Stimulated activated CD8-positive, alpha-beta memory T cell treated with anti-CD3 and anti-CD28 coated beads, Interleukin-4, amount 100 ng/mL, for 4 hours (primary cell): ENCODE measurements at places on chromosomes 3 and 15.

- DNase-seq = no peak
Observed at GRCh38 chr3:59101231-59101736, 51.5 kb upstream of the CFAP20DC start.

DNA sequence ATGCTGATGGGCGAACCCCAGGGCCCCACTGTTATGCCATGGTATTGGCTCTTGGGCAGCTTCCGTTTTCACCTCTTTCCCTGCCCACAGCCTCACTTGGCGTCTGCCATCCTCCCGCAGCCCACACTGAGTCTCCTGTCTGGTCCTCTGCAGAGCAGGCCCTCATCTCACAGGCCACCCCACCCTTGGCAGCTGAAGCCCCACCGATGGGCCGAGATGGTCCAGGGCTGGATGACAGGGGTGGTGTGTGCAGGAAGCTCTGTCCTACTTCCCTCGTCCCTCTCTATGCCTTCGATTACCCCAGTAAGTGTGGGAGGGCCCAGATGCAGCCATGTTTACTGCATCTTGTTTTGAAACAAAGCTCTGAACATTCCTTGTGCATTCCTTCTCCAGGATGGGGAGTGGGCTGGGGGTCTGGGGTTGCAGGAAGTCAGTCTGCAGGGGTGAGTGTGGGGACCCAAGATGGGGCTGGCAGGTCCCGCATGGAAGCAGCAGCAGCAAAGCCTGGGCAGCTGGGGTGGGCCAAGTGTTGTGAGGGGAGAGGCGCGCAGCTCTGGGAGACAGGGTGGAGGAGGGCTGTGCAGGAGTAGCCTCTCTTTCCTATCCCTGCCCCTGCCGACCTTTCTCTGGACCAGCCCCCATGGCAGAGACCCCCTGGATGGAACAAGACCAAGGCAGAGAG lies 20.9 kb downstream of the TBC1D21 start:
- DNase-seq = no peak

DNA sequence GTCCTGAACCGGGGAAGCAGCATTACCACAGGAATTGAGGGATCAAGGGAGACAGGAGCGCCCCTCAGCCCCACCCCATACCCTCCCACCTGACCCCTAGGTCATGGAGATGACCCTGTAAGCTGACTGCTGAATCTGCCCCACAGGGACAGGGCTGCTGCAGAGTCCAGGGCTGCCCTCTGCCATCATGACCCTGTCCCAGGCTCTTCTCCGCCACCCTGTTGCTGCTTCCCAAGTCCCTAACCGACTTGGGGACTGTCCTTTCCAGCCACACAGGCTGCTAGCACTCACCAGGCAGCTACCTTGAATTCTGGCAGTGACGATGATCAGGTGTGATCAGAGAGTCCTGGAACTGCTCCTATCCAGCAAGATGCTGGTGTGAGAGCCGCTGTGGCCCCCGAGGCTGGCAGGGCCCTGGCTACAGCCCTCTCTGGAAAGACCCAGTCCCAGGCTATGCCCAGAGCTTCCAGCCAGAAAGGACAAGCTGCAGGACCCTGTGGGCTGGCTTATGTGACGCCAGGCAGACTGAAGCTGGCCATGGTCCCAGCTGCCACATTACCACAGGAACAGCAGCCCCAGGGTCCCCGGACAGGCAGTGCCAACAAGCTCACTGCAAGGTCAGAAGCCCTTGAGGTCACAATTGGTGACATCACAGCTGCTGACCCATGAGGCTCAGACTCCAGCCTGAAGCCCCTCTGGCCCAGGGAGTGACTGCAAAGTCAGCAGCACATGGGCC lies at the start of gene C3orf22:
Gene C3orf22, minus strand, starts transcription at position 597 of the 736 bp plus-strand sequence. CDS start 5,542 bp downstream, outside the sequence.
- DNase-seq = no peak

DNA sequence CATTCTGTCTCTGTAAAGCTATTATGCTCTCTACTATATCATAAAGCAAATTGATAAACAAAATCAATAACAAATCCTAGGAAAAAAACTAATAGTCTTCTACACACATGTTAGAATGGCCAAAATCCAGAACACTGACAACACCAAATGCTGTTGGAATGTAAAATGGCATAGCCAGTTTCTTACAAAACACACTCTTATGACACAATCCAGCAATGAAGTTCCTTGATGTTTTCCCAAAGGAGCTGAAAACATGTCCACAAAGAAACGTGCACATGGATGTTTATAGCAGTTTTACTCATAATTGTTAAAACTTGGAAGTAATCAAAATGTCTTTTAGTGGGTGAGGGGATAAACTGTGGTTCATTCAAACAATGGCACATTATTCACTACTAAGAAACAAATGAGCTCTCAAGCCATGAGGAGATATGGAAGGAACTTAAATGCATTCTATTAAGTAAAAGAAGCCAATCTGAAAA lies 32.7 kb downstream of the CADM2 start:
- DNase-seq = no peak

DNA sequence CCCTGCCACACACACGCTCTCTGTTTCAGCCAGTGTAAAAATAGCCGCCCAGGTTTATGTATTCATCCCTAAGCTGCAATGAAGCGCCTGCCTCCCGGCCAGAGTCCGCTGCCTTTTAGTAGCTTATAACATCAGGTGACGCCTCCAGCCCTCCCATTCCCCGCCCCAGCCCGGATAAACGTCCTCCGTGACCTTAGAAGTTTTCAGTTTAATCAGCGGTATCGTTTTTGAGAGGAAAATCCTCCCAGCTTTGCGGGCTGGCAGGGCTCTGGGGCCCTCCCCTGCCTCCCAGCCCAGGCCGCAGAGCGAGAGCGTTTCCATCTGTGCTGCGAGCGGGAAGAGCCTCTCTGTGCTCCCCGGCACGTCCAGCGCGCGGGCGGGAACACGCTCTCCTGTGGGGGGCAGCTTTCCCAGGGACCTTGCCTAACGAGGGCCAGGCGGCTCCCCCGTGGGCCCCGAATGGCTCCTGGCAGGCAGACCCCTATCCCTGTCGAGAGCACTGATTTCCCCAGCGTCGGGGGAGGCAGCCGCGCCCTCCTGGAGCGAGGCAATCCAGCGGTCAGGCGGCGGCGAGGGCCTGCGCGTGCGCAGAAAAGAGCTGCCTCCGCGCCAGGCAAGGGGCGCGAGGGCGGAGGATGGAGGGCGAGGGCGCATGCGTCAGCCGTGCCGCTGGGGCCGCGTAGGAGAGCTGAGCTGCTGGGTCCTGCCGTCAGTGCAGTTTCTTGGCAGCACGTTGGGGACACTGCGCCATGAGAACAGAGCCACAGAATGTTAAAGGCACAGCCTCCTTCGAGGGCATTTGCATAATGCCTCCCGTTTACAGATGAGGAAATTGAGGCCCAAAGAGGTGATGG lies 71.1 kb downstream of the CCNL1 start:
- DNase-seq = peak; percentile 87

DNA sequence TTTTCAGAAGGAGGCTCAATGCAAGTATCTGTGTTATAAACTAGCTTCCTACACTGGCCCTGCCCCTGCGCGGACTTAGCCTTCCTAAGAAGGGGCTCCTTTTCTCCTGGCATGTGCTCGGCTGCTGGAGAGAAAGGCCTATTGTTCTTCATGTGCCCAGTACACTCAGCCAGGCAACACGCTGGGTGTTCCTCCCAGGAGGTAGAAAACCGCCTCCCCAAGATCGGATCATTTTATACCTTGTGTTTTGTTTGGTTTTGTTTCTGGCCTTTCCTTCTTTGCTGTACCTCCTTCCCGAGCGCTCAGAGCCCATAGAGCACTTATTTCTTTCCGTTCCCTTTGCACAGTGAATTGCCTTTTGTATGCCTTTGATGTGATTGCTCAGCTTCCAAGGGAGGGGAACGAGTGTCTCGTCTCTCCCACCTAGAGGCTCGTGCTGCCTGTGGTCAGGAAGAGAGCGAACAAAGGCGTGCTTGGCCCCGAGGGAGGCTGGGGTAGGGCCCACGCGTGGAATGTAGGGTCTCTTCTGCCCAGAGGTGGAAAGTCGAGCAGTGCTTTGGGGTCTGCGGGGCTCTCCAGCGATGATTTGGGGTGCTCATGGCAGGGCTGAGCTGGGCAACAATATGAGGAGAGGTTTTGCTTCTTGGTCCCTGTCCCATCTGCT lies 30.0 kb downstream of the CCNL1 start:
- DNase-seq = no peak

GRCh38 chr3:177084616-177085015 lies 112.7 kb downstream of the TBL1XR1 start:
- no peak for DNase-seq

DNA sequence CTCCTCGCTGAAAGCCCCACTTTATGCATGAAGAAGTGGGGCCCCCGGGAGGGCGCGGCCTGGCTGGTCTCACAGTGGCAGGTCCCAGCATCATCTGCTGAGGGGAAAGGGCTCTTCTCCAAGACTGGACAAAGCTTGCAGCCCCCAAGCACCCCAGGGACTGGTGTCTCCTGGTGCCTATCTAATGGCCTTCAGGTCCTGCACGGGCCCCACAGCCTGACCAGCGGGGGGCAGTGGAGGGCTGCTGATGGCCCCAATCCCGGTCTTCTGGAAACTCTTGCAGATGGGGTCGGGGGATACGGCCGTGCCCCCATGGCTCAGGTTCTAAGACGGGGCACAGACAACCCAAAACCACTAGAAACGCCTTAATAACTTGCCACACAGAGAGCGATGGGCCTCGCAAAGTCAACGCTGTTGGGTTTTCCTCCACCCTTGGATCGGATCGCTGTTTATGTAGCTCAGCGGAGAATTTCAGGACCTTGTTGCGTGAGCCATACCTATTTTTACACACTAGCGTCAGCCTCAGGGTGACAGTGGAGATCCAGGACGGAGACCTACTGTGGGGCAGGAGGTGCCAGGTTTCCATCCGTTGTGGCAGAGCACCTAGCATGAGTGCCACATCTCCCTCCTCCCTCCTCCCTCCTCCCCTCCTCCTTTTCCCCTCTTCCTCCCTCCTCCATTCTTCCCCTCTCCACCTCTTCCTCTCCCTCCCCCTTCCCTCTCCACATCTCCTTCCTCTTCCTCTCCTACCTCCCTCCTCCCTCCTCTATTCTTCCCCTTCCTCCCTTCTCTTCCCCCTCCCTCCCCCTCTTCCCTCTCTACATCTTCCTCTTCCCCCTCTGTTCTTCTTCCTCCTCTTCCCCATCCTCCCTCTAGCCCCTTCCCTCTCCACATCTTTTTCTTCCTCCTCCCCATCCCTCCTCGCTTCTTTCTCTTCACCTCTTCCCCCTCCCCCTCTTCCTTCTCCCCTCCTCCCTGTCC lies 79.3 kb upstream of the ALDH1L1 start:
- DNase-seq = no peak

GRCh38 chr3:10335871-10336622 lies 15.1 kb upstream of the SEC13 start:
- no peak for DNase-seq

DNA sequence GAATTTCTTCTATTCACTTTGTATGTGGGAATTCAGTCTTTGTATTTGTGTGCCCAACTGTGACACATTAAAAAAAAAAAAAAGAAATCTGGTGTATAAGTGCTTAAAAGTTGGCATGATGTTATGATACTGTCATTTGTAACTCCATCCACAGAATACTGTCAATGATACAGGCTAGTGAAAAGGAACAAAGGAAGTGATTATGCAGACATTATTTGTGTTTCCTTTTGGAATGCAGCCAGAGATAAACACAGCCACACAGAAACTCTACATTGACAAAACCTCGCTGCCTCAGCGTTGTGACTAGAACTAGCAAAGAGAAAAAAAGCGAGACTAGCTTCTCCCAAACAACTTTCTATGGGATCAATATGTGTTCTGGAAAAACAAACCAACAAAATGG lies 519.2 kb upstream of the AGTR1 start:
- DNase-seq = no peak

- DNase-seq = no peak
Observed at GRCh38 chr15:71662306-71662705, 148.0 kb upstream of the NR2E3 start.

DNA sequence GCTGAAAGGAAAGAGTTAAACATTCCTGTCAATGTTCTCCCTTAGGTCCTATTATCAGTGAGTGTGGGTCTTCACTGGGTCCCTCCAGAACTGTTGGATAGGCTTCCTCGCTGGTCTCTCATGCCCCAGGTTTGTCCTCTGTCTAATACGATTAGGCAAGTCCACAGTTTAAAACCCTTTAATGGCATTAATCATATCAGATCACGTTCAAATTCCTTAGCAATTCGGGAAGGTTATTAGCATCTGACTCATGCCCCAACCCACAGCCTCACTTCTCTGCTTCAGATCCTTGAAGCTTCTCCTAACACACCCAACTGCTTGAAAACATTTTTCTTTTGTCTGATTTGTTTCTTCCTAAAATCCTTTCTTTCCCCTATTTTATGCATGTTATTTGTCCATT lies 224.3 kb upstream of the ATP10A start:
- no peak for DNase-seq

- DNase-seq = no peak
Observed at GRCh38 chr3:119534296-119534695, 25.1 kb downstream of the CD80 start.

GRCh38 chr15:42736178-42736792 lies 643 bp downstream of the CDAN1 start:
- no peak for DNase-seq

- DNase-seq = no peak
Observed at GRCh38 chr3:66800941-66801545, 197.1 kb upstream of the KBTBD8 start.

DNA sequence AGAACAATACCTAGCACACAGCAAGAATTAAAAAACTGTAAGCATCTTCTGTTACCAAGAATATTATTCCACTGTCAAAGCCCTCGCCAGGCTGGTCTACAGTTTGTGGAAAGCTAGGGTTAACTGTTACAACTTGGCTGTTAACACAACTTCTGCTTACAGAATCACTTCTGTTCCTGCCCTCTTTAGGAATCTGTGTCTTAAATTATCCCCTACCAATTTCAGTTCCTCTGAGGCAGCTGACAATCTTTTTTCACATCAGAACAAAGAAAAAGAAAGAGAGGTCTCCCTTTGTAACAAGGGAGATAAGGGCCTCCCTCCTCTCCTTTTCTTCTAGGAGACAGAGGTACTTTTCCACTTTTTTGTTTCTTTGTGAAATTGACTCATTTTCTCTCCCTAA lies 188.9 kb downstream of the FMN1 start:
- no peak for DNase-seq
